ENCODE measurements at places on chromosomes 16 and 17.

GRCh38 chr17:33664116-33664840 lies 371.2 kb upstream of the ASIC2 start:
- DNase-seq = no peak

- DNase-seq = no peak
Observed at GRCh38 chr16:1319041-1319440, 9.6 kb downstream of the UBE2I start.

DNA sequence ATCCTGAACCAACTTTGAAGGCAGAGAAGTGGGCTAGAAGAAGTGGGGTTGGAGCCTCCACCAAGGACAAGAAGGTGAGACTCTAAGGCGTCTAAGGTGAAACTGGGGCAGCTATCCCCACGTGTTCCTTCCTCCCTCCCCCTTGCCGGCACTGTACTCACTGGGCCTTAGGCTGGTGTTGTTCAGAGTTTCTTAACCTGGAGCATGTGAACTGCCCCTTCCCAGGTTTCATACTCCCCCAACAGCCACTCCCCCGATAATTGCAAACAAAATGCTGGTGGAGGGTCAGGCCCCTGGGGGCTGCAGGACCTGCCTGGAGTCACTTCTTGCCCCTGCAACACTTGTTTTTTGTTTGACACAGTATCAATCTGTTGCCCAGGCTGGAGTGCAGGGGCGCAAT lies 7.3 kb upstream of the SOCS3 start:
- no peak for DNase-seq

DNA sequence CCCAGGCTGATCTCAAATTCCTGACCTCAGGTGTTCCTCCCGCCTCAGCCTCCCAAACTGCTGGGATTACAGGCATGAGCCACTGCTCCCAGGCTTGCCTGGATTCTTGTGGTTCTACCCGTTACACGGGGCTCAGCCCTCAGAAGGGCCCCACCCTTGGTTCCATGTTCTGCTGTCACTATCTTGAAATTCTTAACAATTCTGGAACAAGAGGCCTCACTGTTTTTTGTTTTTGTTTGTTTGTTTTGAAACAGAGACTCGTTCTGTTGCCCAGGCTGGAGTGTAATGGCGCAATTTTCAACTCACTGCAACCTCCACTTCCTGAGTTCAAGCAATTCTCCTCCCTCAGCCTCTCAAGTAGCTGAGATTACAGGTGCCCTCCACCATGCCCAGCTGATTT lies 96.6 kb downstream of the CACNG3 start:
- no peak for DNase-seq

DNA sequence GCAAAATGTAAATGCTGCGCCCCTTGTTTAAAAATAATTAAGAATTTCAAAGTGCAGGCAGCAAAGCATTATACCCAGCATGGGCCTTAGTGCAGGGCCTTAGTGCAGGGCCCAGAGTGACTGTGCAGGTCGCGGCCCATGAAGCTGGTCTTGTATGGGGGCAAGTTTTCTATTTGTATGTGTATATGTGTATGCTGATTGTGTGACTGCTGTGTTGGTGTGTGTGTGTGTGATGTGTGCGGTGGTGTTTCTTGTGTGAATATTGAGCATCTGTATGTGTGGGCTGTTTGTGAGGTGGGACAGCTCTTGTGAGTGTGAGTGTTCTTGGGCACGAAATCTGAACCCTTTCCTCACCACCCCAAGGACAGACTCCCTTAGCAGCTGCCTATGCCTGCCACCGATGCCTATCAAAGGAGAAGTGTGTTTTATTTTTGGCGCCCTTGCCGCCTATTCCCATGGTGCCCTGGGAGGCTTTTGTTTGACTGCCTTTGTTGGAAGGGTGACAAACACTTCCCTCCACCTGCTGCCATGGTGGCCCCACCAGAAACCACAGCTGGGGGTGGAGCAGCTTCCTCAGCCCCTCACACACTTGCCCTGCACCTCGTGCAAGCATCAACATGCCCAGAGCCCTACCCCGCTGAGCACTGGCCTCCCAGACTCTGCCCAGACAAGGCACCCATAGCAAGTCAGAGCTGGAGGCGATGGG lies 18.0 kb downstream of the CCR7 start:
- no peak for DNase-seq

DNA sequence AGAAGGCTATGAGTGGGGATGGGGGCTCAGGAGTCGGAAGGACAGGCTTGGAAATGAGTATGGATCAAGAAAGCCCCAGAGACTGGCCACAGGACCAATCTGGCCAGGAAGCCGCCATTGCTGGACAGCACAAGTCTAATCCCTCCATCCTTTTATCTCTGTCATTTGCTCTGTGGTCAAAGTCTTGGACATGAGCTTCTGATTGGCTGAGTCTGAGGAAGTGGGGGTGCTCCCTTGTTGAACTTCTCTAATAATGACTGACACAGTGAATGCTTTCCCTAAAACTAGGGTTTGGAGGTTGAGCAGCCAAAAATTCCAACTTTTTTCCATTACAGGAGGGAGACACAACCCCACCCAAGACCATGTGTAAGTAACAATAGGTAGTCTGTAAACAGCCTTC lies 97.4 kb downstream of the MARF1 start:
- DNase-seq = no peak

DNA sequence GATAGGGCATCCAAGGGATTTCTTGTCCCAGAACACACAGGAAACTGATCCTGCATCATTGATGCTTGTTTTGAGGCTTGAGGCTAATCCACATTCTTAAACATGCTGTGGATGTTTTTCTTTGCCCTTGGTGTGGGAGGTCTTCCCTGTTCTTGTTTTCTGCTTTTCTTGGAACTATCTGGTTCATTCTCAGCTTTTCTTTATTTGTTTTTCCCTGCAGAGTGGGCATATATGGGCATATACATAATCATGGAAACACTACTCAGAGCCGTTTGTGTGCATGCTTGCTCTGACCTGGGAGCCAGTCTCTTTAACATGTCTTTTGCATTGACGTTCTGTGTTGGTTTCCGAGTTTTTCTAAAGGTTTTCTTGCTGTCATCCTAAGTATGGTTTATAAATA lies 300.0 kb downstream of the SNX29 start:
- DNase-seq = no peak
